ENCODE measurements at places on chromosomes 4 and X.
A peak's percentile ranks its signal among the peaks of the same experiment; 100 is the strongest.

DNA sequence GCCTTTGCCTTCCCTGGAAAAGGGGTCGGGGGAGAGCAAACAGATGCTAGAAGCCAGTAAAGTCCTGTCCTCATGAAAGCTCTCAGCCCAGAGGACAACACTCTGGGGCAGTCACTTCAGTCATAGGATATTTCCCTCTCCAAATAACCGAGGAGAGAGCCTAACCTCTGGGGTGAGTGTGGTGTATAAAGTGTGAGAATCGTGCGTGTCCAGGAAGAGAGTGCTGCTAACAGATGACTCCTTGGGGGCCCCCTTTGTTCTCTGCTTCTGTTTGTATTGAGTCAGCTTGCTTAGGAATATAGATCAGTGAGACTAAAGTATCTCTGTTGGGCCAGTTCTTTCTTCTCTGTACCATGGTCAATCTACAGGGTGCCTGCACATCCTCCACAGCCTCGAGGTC, 247.2 kb downstream of the PALLD start:
- no peak for DNase-seq

DNA sequence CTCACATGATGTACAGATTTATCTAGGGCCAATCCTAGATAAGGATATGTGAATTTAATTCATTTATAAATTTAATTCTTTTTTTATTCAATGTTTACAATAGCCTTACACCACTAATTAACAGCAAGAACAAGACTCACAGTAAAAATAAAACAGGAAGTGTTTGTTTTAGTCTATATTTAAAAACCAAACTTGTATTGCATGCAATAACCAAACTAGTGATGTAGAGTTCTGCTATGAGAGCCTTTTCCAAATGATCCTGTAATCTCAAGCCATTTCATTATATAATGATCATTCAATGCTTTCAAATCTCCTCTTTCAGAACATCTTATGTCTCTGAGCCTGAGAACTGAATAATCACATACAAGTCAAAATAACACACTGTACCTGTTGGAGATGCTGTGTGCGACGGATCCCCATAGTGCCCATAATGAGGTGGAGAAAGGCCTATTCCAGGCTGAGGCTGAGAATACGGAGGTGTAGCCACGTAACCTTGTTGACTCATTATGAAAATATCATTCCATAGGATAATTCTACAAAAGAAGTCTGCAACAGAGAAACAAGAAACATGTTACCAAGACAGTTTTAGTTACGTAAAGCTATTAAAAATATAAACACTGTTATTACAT, 2.6 kb downstream of the SEC24D start:
- no peak for DNase-seq

- no peak for DNase-seq
Measured at GRCh38 chrX:19904778-19905367, 17.5 kb upstream of the SH3KBP1 start.

GRCh38 chrX:109848461-109849050, 115.5 kb upstream of the ACSL4 start:
- no peak for DNase-seq

DNA sequence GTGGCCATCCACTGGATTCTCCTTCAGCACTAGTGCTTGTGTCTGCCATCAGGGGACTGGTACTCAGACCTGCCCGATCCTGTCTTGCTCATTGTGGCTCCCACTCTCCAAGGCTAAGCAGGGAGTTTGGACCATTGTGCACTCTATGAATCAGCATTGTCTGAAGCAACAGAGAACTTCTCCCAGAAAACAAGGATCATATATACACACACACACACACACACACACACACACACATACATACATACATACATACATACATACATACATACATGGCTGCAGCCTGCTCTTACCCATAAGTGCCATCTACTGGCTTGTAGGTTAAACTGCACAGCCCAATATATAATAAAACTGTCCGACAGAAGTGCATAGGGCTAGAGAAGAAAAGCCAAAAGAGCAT, 345.3 kb upstream of the LCORL start:
- peak; percentile 7 for DNase-seq

DNA sequence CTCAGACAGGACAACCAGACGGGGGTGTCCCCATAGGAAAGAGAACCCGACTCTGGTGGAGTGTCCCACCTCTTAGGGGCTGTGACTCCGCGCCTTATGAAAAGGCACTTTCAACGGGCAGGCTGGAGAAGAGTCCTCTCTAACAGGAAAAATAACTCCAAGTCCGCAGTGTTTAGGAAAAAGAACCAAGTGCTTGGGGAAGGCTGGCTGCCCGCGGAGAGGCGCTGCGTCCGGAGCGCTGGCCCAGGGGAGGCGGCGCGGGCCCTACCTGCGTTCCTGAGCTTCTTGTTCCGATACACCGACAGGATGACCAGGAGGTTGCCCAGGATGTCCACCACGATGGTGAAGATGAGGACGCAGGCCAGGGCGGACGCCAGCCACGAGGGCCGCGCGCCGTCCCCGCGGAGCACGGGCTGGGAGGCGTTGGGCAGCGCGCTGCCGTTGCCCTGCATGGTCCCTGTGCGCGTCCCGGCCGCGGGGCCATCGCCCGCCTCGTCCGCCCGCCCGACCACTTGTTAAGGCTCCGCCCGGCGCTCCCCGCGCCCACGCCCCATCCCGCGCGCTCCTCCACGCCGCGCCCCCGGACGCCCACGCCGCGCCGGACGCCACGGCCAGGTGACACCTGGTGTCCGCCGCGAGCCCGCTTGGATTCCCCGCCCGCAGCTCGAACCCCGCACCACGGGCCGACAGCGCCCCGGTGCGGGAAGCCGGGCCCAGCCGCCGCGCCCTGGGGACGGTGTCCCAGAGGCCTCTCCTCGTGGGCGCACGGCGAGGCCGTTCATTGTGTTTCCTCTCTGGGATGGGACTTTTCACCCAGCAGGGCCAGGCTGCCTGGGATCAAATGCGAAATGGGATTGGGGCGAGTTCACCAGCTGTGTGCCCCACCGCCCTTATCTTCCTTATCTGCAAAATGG, at the start of gene MTNR1A:
Gene MTNR1A, minus strand, starts transcription at position 654 of the 914 bp plus-strand sequence. Its CDS starts 202 bp downstream, at position 452.
- no peak for DNase-seq

- DNase-seq: no peak
Measured at GRCh38 chrX:135112743-135113142, 7.6 kb downstream of the ETDB start.

GRCh38 chr4:1055721-1056590, 44.5 kb downstream of the FGFRL1 start:
- no peak for DNase-seq

DNA sequence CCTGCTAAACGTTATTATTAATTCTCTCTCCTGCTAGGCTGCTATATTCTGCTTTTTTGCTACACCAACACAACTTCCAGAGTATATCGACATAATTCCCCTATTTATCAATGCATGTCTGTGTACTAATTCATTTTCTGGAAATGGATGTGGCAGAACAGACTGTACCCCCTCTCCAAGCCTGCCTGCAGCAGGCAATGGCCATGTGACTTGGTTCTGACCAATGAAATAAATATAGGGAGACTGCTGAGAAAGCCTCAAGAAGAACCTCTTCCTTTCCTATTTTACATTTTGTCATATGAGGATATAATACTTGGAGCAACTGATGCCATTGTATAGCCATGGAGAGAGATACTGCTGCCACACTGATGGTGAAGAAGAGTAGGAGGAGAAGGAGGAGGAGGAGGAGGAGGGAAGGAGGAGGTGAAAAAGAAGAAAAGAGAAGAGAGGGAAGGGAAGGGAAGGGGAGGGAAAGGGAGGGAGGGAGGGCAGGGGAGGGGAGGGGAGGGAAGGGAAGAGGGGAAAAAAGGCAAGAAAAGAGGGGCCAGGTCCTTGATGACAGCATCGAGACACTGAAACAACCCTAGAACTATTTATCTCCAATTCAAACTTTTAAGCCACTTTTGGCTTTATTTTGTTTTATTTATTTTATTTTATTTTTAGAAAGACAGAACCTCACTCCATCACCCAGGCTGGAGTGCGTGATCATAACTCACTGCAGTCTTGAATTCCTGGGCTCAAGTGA, 57.0 kb upstream of the SPP1 start:
- DNase-seq: no peak

DNA sequence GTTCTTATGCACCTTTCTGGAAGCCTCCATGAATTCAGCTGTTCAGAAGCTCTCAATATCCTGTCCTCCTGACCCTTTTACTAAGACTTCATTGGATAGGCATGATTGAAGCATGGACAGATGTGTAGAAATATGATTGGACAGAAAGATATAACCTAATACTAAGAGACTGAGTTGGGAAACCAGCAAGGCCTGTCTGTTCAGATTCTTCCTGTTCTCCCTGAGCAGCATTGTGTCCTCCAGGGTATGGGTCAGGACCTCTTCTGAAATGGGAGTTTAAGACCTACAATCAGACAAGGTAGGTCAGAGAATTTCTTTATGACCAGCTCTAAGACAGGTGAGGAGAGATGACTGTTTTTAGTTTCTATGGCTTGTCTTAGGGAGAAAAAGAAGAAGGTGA, 23.9 kb upstream of the MAGEA11 start:
- DNase-seq: no peak

DNA sequence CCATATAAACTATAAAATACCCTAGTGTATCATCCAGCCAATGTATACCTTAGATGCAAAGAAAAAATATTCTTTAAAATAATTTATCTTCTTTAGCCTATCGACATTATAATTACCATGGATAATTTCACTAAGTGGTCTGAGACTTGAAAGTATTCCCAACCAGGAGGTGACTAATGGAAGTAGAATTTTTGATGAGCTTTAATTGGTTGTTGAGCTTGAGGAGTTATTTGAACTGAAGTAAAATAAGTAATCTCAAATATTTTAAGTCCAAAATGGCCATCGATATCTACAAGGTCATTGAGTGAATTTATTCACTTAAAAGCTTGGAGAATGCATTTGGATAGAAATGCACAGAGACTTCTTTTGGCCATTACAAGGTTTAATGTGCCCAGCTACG, 436.2 kb downstream of the TLL1 start:
- DNase-seq: no peak

GRCh38 chr4:8216443-8217245, 17.6 kb downstream of the SH3TC1 start:
- no peak for DNase-seq

GRCh38 chrX:114712466-114712865, 128.6 kb downstream of the HTR2C start:
- no peak for DNase-seq

GRCh38 chr4:85459736-85460135, 15.2 kb upstream of the ARHGAP24 start:
- no peak for DNase-seq

GRCh38 chrX:121755541-121755940, 708.1 kb downstream of the GLUD2 start:
- DNase-seq: no peak

DNA sequence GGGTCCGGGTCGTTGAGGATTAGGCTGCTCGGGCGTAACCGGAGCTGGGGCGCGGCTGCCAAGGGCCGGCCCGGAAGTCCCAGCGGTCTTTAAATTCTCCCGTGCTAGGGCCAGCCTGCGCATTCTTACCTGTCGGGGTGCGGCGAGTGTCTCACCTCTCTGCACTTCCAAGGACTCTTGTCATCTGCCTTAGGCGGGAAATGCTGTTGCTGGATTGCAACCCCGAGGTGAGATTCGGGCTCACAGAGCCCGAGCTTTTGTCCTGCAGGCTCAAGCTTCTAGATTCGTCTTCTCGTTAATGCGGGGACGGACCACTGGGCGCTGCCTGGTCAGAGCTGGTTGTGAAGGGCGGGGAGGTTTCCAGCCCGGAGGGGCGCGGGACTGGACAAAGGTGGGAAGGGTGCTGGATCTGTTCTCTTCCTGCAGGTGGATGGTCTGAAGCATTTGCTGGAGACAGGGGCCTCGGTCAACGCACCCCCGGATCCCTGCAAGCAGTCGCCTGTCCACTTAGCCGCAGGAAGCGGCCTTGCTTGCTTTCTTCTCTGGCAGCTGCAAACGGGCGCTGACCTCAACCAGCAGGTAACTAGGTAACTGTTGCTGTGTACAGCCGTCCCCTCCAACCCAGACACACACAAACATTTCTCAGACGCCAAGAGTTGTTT, at the start of gene ANKRD37:
Gene ANKRD37, plus strand, starts transcription at position 118 of the 662 bp plus-strand sequence. Its CDS starts 83 bp downstream, at position 201.
- DNase-seq: no peak

DNA sequence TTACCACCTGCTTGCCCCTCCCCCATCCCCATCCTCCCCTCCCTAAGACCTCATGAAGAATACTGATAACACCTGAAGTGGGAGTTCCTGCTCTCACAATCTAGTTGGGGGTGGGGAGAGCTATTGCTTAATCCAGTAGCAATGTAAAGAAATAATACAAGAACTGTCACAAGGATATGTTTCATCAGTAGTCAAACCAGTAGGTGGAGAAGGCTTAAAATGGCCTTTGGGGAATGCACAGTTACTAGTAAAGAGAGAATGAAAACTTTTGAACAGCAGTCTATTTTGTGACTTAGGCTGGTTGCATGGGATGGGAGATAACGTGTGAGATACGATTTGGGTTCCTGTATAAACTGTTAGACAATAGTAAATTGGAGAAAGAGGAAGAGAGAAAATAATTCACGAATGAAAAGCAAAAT, 6.0 kb downstream of the GALNT7 start:
- DNase-seq: no peak

DNA sequence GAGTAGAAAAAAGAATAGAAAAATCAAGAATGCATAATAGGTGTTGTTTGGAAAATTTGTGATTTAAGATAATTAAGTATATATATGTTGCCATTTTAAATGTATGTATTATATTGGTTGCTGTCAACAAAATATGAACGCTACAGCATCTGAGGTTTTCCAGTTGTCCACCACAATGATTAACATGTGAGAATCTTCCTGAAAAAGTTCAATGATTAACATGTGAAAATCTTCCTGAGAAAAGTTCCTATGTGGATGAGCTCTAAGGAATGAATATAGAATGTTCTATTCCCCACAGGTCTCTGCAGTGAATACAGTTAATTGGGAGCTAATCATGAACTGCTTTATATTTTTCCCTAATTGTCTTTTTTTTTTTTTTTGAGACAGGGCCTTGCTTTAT, 214.7 kb downstream of the CBR4 start:
- DNase-seq: no peak

GRCh38 chr4:32192363-32192762, 1472.2 kb downstream of the PCDH7 start:
- DNase-seq: no peak

DNA sequence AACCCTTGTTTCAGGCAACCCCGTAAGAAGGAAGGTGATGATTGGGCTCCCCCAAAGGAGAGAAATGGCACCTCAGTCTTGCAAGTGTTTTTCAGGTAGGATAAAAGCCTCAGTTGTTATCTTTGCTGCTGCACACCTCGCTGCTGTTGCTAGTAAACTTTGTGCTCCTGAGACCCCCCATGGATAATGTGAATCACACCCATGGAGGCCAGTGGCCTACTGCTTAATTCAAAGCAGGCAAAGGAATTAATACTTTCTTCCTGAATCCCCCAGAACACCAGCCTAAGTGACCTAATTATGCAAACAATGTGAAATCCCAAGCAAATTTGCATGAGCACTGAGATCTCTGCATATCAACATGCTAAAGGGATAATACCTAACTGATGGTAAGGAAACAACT, 337.5 kb downstream of the GRIA2 start:
- DNase-seq: no peak

GRCh38 chr4:54333657-54334056, 104.6 kb downstream of the PDGFRA start:
- DNase-seq: no peak

DNA sequence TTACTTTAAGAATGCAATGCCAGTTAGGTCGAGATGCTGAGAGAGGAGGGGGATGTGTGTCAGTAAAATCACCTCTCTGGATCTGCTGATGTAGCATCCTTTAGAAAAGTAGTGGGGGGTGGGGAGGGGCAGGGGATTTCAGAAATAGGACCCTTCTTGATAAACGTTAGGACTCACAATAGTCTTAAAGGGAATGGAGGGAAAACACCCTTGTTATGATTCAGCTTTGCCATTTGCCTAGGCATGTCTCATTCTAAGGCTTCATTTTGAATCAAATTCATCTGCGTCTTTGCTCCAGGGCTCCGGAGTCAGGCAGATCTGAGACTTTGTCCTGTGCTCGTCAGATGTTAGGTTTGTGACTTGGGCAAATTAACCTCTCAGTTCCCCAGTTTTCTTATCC, 879 bp downstream of the SH2D1A start:
- no peak for DNase-seq
